ENCODE measurements at places on chromosomes 4 and X.

DNA sequence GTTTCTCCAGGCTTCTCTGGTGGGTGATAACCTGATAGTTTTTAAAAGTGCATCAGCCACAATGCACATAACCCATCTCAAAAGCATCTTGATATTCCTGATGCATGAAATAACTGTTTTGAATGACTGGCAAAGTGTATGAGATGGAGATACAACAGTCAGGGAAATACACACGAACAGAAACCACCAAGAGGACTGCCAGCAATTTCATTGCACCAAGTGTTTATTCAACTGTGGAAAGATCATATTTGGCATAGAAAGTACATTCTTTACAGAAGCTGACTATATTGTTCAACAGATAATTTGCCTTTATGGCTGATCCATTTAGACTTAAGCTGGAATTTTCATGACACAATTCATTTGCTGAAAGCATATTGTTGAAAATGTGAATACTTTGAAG, 139.5 kb downstream of the SLIT2 start:
- no peak for DNase-seq

- DNase-seq = no peak
Observed at GRCh38 chr4:38803833-38804653, 548 bp downstream of the TLR1 start.

- DNase-seq = no peak
Observed at GRCh38 chr4:74627504-74627903, 166.8 kb downstream of the BTC start.

- DNase-seq = no peak
Observed at GRCh38 chr4:6755088-6755753, 27.3 kb upstream of the KIAA0232 start.

GRCh38 chr4:142324572-142324971, 521.5 kb downstream of the INPP4B start:
- no peak for DNase-seq

DNA sequence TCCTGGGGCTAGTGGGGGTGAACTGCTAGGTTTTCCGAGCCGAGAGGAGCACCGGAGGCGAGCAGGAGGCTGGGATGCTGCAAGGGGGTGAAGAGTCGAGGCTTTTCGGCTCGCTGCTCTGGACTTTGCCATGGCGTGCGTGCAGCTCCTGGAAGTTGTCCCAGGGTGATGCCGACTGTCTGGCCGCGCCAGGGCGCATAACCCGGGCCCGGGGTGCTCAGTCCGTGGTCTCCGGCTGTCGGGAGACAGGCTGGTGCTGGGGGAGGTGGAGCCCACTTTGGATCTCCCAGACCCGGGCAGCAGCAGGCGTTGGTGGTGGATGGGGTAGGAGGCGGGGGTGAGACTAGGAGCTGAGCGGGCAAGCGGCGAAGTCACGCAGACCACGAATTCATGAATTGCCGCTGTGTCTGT, 793 bp downstream of the GRIA3 start:
- no peak for DNase-seq

Measured in GF-D8 (cell line).